Central memory CD4-positive, alpha-beta T cell (primary cell): ENCODE measurements at places on chromosomes 16 and 17.

- DNase-seq: no peak
Observed at GRCh38 chr16:3097266-3097665, 1.8 kb downstream of the ZSCAN10 start.

GRCh38 chr17:43570518-43570928 is 24.4 kb upstream of the ETV4 start:
- no peak for DNase-seq

DNA sequence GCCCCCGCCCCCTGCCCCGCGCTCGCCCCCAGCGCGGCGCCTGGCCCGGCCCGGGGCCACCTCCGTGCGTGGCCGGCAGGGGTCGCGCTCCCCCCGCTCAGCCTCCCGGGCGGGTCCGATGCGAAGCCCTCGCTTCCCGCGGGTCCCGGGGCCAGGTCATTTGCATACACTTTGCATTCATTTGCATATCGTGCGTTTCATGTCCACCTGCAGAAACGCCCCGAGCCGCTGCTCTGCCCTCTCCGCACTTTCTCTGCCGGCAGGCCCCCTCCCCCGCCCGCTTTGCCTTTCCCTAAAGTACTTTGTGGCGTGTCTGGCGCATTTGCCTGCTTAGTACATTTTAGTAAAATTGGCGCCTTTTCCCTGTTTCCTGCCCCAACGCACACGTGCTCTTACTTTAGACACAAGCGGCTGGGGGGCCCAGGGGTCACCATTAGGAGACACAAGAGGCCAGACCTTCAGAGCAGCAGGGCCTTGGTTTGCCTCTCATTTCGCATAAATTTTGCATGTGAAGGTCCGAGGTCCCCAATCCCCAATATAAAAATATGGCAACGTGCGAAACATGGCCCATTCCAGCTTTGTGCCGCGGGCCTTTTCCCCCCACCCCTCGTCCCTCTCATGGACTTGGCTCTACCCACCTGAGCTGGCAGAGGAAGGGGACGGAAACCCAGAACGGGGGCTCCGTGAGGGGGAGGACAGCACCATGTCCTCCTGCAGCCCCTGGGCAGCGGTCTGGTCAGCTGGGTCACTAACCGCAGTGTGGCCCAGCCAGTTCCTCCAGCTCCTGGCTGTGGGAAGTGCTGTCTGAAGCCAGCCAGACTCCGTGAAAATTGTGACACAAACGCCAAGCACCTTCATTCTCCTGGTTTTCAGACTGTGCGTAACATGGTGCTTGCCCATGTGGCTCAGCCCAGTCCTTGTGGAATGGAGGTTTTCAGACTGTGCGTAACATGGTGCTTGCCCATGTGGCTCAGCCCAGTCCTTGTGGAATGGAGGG is 34.8 kb downstream of the CBFA2T3 start:
- DNase-seq: peak; percentile 22

GRCh38 chr17:19762515-19762961 is 14.4 kb upstream of the ALDH3A1 start:
- peak; percentile 31 for DNase-seq

GRCh38 chr17:13508896-13509295 is 92.8 kb downstream of the HS3ST3A1 start:
- DNase-seq: no peak

- no peak for DNase-seq
Observed at GRCh38 chr16:1877804-1878203, 5.8 kb upstream of the MEIOB start.

GRCh38 chr17:72764632-72765041 is 327.9 kb downstream of the SLC39A11 start:
- no peak for DNase-seq

DNA sequence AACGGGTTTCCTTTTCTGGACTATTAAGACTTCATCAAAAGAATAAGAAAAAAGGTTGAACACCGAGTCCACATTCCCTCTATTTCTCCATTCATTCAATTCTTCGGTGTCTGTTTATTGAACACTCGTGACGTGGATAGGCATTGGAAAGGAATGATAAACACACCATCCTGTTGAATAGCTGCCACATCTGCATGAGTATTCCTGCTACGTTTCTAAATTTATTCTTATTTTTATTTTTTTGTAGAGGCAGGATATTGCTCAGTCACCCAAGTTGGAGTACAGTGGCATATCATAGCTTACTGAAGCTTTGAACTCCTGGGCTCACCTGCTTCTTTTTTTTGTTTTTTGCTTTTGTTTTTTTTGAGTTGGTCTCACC is 80.8 kb upstream of the CIBAR2 start:
- no peak for DNase-seq

- DNase-seq: no peak
Observed at GRCh38 chr16:61595605-61596004, 440.6 kb downstream of the CDH8 start.

- DNase-seq: no peak
Observed at GRCh38 chr16:85473909-85474620, 139.1 kb upstream of the GSE1 start.

GRCh38 chr17:56158915-56159825 is 5.9 kb downstream of the ANKFN1 start:
- no peak for DNase-seq

GRCh38 chr17:75849279-75849646 is 5.1 kb upstream of the UNC13D start:
- DNase-seq: no peak

GRCh38 chr17:61474934-61475333 is 22.7 kb downstream of the TBX4 start:
- no peak for DNase-seq

DNA sequence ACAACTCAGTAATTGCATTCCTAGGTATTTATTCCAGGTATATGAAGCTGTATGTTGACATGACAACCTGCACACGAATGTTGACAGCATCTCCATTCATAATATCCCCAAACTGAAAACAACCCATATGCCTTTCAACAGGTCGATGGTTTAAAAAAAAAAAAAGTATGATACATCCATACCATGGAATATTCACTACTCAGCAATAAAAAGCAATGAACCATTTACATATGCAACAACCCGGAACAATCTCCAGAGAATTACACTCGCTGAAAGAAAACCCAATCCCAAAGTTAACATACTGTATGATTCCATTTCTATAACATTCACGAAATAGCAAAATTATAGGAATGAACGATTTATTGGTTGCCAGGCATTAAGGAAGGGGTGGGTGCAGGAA is 53.3 kb upstream of the DNAH9 start:
- no peak for DNase-seq

DNA sequence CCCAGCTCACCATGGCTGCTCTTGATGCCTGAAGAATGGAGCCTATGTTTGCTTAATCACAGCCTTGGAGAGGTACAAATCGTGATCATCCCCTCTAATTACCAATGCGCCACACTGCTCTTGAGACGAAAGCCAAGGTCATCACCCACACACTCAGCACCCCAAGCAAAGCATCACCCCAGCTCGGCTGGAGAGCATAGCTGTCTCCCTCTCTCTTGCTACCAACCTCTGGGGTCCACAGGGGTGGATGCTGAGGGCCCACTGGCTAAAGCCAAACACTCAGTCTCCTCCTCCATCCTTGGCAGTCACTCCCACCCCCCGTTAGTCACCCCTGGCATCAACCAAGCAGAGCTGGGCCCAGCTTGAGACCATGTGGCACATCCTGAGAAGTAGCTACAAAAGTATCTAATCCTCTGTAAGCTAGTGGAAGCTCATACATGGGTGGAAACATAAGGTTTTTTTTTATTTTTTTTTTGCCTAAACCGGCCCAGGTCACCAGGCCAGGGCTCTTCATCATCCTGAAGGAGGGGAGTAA is 44.8 kb downstream of the PIMREG start:
- no peak for DNase-seq

- DNase-seq: no peak
Observed at GRCh38 chr17:34265711-34266110, 4.3 kb upstream of the CCL7 start.

GRCh38 chr17:63634816-63635215 is 12.6 kb downstream of the MAP3K3 start:
- no peak for DNase-seq

DNA sequence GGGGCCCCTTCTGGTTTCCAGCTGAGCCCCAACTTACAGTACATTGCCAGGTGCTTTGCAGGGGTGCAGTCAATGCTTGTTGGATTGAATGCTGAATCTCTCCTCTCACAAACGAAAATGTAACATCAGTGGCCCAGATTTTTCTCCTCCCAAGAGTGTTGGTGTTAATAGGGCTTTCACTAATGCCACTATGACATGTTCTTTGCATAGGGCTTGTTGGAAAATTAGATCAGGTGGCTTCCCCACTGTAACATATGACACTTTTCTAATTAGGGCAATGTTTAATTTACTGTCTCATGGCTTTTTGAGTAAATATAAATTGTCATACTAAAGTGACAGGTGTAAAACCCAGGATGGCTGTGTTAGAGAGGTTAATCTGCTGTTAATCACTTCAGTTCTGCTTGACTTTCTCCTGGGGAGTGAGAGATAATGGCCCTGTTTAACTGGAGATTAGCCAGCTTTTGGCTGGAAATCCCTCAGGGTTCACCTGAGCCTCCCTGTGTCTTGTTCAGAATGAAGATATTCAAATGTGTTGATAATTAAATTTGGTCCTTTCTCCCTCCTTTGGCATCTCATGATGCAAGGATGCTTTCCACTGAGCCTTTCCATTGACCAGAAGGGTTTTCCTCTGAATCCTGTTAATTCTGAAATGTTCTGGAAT is 502.3 kb downstream of the RBFOX1 start:
- no peak for DNase-seq

- DNase-seq: no peak
Observed at GRCh38 chr17:33200587-33200986, 92.5 kb downstream of the ASIC2 start.

DNA sequence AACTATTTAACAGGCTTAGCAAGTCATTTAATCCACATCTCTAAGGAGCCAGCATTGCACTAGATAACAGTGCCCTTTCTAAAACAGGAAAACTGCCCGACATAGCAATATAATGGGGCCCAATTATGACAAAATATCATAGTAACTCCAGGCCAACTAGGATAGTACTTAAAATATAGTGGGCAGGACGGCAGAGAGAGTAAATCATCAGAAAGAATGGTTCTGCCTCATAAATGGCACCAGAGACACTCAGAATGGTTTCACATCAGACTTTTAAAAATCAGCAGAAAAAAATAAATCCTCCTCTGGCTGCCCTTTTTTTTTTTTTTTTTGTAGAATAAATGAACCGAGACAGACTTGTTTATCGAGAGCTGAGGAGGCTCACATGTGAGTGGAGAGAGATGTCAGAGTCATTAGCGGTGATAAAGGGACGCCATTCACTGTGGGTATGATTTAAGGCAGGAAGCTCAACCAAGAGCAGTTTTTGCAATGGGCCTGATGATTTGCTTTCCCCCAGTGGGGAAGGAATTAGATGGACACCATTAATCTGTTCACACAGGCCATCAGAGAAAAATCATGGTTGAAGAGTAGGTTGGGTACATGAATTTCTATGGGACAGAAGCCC is 62.6 kb downstream of the CPPED1 start:
- no peak for DNase-seq

DNA sequence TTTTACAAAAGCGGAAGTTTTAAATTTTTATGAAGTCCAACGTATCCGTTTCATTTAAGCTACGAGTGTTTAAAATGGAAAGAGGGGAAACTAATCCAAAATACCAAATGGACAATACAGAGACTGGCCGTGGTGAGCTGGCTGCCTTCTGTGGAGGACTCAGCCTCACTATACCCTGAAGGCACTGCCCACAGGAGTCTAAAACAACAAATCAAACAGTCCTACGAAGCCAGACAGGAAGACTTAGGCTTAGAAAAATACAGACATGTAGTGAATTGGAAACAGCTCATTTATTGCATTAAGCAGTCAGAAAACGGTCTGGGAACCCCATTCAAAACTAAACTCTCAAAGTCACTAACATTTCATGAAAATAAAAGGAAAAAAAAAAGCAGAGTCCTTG is 75.1 kb downstream of the CYTH1 start:
- no peak for DNase-seq

- no peak for DNase-seq
Observed at GRCh38 chr17:73851921-73852320, 207.7 kb upstream of the SDK2 start.

DNA sequence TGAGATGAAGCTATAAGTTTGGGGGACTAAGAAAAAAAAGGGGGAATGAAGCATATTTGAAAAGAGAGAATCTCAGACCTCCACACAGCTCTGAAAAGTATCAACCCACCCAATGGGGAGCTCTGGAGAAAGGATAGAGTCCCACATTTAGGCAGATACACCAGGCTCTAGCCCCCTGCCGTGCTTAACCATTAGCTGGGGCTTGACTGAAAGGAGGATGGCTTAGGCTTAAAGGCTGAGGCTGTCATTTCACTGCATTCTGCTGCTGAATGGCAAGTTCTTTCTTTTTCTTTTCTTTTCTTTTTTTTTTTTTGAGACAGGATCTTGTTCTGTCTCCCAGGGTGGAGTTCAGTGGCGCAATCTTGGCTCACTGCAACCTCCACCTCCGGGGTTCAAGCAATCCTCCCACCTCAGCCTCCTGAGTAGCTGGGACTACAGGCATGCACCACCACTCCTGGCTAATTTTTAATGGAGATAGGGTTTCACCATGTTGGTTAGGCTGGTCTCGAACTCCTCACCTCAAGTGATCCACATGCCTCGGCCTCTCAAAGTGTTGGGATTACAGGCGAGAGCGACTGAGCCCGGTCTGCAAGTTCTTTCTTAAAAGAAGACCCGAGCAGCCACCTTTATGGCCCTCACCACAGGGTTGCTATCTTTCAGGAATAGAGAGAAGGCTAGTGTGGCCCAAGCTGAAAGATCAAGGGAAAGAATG is 9.0 kb upstream of the MMP2 start:
- no peak for DNase-seq

GRCh38 chr17:40090237-40091119 is 9.9 kb downstream of the NR1D1 start:
- DNase-seq: no peak

- DNase-seq: no peak
Observed at GRCh38 chr17:18004345-18004744, 31.7 kb downstream of the DRC3 start.

- no peak for DNase-seq
Observed at GRCh38 chr16:64445649-64446048, 676.2 kb downstream of the CDH11 start.

DNA sequence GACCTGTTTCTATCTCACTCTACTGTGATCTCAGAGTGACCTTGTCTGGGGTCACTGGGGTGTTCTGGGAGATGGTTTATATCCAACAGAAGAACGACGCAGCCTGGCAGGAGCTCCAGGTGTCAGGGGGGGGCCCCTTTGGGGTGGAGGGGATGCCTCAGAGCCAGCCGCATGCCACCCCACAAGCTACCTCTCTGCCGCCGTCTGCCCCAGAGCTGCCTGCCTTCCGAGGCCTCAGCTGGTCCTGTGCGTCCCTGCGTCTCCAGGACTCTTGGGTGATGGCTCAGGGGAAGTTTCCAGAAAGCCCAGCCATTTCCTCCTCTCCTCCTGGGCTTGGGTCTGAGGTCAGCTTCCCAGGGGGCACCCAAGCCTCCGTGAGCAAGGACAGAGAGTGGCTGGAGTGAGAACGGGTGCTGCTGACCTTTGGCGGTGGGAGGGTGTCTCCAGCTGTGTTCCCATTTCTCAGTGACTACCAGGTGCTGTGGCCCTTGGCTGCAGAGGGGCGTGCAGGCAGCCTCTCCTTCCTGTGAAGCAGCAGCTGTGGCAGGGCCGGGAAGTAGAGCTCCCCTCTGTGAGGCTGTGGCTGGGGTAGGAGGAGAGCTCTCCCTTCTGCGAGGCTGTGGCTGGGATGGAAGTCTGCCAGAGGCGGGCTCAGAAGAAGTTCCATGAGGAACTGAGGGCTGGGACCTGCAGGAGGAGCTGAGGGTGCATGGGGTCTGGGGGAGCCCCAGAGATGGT is 19.8 kb downstream of the JPH3 start:
- DNase-seq: no peak

- DNase-seq: no peak
Observed at GRCh38 chr16:54347961-54348360, 61.4 kb upstream of the IRX3 start.

- DNase-seq: no peak
Observed at GRCh38 chr16:16084874-16085273, 135.5 kb downstream of the ABCC1 start.
